ENCODE measurements at places on chromosomes 1 and 21.

- no peak for DNase-seq
Observed at GRCh38 chr1:86887479-86888162, 26.3 kb downstream of the SELENOF start.

GRCh38 chr1:152348447-152348846 lies 11.4 kb downstream of the FLG2 start:
- no peak for DNase-seq

DNA sequence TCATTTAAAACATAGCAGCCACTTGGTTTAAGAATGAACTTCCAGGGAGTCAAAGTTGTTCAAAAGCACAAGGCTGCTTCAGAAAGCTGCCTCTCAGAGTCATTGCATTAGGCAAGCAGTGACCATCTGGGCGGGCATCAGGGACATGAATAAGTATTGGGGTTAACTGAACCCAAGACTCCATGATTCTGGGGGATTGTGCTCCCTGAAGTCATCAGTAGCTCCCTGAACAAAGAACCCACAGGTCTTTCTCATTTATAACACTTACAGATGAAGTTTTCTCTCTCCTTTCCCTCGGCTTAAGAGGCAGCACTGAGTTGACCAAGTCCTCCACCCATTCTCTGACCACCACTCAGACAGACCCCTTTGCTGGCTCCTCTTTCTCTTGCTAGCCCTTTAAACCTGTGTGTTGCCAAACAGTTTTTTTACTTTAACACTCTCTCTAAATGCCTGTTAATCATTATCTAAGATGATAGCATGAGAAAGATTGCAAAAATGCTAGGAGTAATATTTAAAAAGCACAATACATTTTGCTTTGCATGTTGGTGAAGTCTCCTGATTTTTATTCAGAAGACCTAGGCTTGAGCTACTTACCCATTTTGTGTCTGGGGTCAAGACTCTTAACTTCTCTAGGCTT lies 77.0 kb upstream of the ARHGAP29 start:
- DNase-seq: no peak

DNA sequence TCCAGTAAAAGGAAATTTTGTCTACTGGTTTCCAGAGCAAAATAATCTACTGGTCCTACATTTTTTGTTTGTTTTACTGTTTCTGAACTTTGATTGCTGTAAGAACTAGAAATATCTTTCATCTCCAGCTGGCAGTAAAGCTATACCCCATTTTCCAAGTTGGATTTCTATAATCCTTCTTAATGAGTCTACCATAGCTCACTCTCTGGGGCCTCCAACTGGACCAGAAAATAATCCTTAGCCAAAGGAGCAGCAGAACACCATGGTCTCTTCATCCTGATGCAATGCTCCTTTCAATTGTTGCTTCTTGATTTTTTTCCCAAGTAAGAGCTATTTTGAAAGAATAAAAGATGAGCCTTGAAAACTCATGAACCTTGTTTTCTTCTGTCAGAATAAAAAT lies 110.0 kb upstream of the COL11A1 start:
- no peak for DNase-seq

- DNase-seq: no peak
Observed at GRCh38 chr1:40316595-40317393, at the start of gene COL9A2. COL9A2 (minus strand) TSS chr1:40317286; CDS start chr1:40317197, 89 bp downstream.

- DNase-seq: no peak
Observed at GRCh38 chr1:208178091-208178529, 66.1 kb downstream of the PLXNA2 start.

- DNase-seq: peak; percentile 30
Observed at GRCh38 chr1:17878837-17879236, 123.7 kb downstream of the ACTL8 start.

- no peak for DNase-seq
Observed at GRCh38 chr21:26559099-26559498, 14.0 kb downstream of the CYYR1 start.

- DNase-seq: no peak
Observed at GRCh38 chr1:30976143-30976542, 67.6 kb upstream of the SDC3 start.

DNA sequence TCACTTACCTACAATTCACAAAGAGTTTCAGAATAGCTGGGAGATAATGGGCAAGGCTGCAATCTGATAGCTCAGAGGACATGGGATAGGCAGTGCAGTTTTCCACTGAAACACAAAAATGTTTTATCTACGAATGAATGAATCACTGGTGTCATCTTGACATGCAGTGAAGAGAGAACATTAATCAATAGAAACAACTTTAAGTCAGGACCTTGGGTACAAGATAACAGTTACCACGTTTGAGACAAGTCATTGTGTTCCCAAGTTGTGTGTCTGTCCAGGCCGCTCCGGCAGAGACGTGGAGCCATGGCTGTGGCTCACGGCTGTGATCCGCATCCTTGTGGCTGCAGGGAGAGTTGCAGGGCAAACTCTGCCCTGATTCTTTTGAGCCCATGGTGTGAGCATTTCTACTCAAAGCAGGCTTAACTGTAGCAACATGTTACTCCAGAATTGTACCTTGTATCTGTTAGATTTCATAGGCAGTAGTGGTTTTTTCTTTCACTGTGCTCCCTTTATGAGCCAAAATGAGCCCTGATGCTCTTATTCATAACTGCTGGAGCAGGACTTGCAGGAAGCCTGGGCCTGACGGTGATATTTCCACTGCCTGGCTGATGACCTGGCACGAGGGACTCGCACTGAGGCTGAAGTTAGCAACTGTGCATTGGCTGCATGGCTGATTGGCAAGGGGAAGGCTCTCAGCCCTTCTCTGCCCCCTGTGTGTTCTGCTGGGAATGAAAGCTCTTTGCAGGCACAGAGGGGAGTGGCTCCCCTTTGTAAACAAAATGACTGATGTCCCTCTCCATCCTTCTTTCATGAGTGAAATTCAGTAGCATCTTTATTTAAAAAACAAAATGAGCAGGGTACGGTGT lies 465.2 kb downstream of the AJAP1 start:
- no peak for DNase-seq

DNA sequence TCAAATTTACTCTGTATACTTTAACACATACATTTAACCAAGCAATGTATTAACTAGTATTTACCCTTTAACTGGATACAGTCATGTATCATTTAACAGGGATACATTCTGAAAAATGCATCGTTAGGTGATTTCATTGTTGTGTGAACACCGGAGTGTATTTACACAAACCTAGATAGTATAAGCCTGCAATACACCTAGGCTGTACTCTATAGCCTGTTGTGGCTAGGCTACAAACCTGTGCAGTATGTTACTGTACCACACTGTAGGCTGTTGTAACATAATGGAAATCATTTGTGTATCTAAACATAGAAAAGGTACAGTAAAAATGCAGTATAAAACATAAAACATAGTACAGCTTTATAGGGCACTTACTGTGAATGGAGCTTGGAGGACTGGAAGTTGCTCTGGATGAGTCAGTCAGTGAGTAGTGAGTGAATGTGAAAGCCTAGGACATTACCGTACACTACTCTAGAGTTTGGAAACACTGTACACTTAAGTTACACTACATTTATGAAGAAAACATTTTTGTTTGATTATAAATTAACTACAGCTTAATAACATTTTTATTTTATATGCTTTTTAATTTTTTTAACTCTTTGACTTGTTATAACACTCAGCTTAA lies 21.3 kb downstream of the RGS4 start:
- peak; percentile 6 for DNase-seq

GRCh38 chr1:228273720-228274451 lies 66.0 kb downstream of the OBSCN start:
- DNase-seq: no peak

GRCh38 chr1:75133750-75134646 lies at the start of gene LHX8:
LHX8 (plus strand) TSS chr1:75134388; CDS start chr1:75136615, 2,227 bp downstream.
- DNase-seq: no peak

GRCh38 chr1:21378705-21379494 lies 61.0 kb upstream of the NBPF3 start:
- DNase-seq: no peak

DNA sequence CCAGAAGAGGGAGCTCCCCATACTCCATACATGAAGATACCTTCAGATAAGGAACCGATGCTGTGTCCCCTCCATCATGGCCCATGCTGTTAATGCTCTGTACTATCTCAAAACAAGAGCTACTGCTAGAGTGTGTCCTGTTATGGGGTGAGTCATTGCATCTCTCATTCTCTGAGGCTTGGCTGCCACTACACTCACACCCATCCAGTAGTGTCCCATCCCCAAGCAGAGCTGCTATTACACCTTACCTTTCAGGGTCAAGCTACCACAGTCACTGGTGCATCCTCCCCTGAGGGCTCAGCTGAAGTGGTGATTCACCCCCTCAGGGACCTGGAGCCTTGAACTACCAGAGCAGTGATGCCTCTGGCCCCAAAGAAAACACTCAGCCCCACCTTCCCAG lies 198.5 kb downstream of the PLA2G4A start:
- peak; percentile 47 for DNase-seq

GRCh38 chr1:233060461-233060994 lies 110.1 kb downstream of the NTPCR start:
- DNase-seq: no peak

GRCh38 chr1:155077758-155078445 lies 735 bp upstream of the EFNA3 start:
- DNase-seq: no peak

DNA sequence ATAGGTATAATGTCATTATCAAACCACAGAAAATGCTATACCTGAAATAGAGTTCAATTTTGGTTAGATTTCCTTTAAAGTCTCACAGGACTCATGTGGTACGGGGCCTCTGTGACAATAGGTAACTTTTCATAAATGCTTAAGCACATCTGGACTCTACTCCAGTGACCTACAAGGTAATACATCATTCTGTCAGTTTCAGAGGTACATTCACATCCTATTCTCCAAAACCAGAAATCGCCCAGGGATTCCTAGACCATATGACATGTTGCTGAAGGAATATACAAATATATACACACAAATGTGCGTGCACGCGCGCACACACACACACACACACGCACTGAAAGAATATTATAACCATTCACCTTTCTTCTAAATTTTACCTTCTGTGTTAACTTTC lies 311.8 kb downstream of the SMYD3 start:
- no peak for DNase-seq

DNA sequence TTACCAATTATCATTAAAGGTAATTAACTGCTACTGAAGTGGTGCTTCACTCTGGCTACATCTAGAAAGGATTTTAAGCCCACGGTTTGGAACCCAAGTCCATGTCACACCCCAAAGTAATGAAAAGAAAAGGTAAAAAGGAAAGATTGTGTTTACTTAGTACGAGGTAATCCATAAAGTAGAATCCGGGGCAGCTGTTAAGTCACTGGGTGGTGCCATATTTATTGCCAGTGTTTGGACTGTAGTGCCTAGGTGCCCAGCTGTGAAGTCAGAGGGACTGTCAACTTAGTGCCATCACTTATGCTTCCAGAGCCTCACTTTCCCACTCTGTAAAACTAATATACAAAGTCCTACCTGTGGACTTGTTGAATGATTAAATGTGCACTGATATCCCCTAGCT lies 52.2 kb upstream of the GRHL3 start:
- DNase-seq: no peak

DNA sequence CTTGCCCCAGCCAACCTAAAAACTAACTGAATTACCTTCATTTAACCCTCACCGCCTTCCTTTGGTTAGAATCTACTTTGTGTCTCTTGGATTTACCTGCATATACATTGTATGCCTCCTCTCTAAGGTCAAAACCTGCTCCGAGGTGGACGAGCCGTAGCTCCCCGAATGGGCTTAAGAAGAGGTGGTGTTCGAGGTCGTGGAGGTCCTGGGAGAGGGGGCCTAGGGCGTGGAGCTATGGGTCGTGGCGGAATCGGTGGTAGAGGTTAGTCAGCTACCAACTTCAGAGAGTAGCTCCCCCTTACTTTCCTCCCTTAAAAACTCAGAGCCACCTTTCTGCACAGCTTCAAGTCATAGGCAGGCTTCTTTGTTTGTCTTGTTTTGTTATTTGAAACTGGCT lies 9.2 kb downstream of the CHTOP start:
- no peak for DNase-seq

DNA sequence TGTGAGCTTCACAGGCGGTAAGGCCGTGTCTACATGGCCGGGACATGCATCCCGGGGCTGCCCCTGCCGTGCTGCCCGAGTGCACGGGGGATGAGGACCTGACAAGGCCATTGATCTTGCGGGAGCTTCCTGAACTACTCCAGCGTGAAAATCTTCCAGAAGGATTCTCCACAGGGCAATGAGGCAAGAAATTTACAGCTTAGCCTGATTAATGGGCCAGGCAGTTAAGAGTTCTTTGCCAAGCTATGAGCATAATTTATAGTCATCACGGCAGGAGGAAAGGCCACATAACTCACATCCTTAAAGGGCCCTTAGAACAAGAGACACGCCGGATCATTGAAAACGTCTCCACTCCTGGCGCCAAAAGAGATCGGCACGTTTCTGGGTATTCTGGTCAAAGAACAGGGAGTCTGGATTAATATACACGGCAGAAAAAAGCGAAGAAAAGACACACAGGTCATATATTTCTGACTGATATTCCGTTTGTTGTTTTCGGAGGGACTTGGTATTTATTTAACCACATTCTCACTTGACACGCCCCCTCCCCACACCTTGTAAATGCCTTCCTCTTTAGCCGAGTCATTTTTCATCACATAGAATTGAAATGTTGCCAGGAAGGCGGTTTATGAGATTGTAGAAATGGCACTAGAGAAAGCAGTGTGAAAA lies 180.5 kb downstream of the DYRK1A start:
- DNase-seq: no peak

- DNase-seq: no peak
Observed at GRCh38 chr1:222948079-222948478, 133.2 kb downstream of the DISP1 start.

GRCh38 chr1:204263254-204263910 lies 49.6 kb upstream of the GOLT1A start:
- DNase-seq: no peak

- DNase-seq: no peak
Observed at GRCh38 chr1:155313261-155313660, 4.6 kb downstream of the FDPS start.

DNA sequence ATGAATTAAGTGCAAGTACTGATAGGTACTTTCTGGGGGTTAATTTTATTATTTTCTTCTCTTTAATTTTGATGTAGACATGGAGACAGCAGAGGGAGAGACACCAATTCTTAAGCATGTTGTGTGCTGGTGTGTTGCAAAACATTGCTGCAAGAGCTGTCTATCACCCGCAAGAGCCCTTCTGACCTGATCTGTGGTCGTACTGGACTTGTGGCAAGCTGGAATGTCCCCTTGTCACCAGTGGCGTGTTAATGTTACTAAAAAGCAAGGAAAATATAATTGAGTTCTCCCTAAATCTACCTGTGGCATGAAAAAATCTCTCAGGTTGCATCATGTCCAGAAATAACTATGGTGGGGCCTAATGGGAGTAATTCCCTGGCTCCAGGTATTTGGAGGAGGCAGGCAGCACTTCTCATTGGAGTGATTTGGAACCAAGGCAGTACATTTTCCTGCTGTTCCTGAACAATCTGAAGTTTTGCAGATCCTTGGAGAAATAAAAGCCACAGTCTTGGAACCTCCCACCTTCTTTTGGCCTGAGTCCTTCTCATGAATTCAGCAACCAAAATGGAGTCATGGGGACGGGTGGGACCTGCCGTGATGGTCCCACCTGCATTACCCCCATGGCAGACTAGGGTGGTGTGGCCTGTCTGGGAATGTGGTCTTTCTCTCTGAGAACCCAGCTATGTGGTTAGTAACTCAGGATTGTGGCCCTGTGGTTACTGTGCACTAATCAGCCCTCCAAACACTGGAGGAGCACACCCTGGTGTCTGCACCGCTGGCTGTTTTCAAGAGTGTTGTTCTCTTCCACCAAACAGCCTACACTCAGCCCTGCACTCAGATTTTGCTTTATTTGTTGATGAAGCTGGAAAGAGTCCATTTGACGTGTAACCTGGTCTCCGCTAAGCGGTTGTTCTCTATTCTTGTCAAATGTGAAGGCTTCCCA lies 57.4 kb downstream of the GALNT2 start:
- DNase-seq: no peak

All from T1000 (cell line).